ENCODE measurements at places on chromosomes 6 and 20. TPM values are rescaled to one million over a fixed set of nuclear protein-coding genes. Genes with fewer than 3 reads are reported as not detected.
A peak's percentile ranks its signal among the peaks of the same experiment; 100 is the strongest.

GCM1 gene
- total RNA-seq, result 0.30 TPM

AGER gene
- 4.0 TPM for total RNA-seq

FNDC1 gene
- total RNA-seq, result 2.1 TPM

SOX18 gene
- 44.6 TPM for total RNA-seq

ETV7 gene
- 1.0 TPM for total RNA-seq

DNA sequence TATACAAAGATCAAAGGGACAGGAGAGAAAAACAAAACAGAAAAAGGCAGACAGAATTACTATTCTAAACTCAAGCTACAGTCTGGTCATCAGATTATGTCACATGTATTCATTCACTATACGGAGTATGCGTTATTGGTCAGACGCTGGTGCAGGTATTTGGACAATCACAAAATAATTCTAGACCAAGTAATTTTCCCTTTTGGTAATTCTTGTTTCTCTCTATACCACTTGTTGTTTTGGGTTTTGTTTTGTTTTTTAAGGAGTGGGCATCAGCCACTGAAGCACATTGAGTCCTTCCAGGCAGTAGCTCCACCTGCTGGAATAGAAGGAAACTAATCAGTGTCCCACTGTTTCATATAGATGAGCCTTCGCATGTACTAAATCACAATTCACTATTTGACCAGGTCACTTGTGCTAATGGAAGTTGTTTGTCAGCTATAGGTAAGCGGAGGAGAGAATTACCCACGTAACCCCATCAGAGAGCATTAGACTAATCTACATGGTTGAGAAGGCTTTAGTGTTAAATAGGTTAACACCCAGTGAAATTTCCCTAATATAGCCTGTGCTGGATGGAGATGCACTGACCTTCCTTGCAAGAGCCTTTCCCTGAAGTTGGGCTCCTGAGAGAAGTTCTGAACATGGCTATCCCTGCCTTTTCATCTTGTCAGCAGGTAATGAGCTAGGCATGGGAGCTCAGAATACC, 77.9 kb downstream of the TNFAIP3 start:
- DNase-seq, result no peak

- peak; percentile 5 for DNase-seq
These were observed 37.0 kb downstream of the PLCG1 start for GRCh38 chr20:41174373-41174772.

- DNase-seq, result no peak
These were observed 19.2 kb downstream of the AGPAT4 start for GRCh38 chr6:161254464-161255253.

DNA sequence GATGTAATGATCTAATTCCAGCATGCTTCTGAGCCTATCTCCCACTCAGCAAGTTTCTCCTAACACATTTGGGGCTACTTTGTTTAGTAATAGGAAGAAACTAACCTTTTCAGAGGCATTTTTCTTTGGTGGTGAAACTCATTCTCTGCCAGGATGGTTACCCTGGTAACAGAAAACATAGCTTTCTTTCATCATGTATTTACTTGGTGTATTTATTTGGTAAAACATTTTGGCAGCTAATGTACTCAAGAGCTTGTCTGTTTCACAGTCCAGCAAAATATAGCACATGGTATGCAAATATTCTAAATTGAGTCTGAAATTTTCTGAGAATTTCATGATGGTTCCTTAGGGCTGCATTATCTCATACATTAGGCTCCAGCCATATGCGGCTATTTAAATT, 100.0 kb downstream of the SLC35B3 start:
- DNase-seq, result no peak

GRCh38 chr20:35539756-35540212, 2.1 kb upstream of the ERGIC3 start:
- no peak for DNase-seq

- no peak for DNase-seq
These were observed 154.4 kb downstream of the DTNBP1 start for GRCh38 chr6:15508441-15508871.

Data from tibial nerve (tissue), 4 donors.